ENCODE measurements at places on chromosomes 2 and 18.

GRCh38 chr18:7953095-7953958 lies 386.2 kb downstream of the PTPRM start:
- peak; percentile 91 for DNase-seq

DNA sequence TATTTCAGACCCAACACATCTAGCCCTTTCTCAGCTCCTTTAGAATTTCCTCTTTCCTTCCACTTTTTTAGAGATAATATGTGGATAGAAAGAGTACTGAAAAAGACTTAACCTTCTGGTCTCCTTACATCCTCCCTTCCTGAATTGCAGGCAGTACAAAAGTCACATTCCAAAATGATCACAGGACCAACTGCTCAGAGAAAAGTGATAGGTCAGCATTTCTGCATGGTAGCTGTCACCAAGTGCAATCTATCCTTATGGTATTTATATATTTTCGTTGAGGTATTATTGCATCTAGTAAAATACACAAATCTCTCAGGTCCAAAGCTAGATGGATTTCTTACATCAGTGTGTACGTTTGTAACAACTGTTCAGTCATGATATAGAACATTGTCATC lies 427.5 kb downstream of the LPIN1 start:
- DNase-seq, result no peak

GRCh38 chr2:241891315-241891987 lies 21.9 kb downstream of the RTP5 start:
- DNase-seq, result no peak

DNA sequence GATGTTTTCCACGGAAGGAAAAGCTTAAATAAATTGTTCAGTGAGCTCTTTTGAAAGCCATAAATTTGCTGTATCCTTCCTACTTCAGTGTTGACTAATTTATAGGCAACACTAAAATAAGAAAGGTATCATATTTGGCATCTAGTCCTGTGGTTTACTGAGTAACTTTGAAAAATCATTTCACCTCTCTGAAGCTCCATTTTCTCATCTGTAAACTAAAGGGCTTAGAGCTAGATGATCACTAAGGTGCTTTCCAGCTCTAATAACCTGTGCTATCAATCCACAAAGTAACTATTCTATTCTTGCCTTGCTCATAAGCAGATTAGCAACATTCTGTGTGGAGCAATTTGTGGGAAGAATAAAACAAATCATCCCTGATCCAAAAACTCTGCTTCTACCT lies 3.6 kb upstream of the MYOM1 start:
- no peak for DNase-seq

DNA sequence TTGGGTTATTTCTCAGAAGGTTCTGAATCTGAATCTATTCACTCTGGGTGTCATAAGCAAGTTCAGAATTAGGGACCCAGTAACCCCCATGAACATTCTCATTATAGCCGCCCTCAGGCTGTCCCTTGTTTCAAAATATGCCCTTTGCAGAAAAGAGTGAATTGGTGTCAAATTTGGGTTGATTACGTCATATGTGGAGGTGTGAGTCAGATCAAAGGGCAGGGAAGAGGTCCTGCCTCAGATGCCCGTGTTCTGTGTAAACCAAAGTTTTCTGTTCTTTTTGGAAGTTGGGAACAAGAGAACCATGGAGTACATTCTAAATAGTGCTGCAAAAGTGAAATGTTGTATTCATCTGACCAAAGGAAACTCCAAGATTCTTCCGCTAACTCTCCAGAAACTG lies 5.8 kb downstream of the FAM110C start:
- DNase-seq, result no peak

GRCh38 chr2:152097290-152097800 lies 1.5 kb downstream of the CACNB4 start:
- no peak for DNase-seq

- no peak for DNase-seq
Observed at GRCh38 chr18:54852780-54853675, 24.8 kb downstream of the RAB27B start.

- no peak for DNase-seq
Observed at GRCh38 chr2:145185696-145186095, 665.8 kb upstream of the ZEB2 start.

GRCh38 chr18:23274638-23275482 lies 139.6 kb downstream of the CABLES1 start:
- DNase-seq, result no peak

DNA sequence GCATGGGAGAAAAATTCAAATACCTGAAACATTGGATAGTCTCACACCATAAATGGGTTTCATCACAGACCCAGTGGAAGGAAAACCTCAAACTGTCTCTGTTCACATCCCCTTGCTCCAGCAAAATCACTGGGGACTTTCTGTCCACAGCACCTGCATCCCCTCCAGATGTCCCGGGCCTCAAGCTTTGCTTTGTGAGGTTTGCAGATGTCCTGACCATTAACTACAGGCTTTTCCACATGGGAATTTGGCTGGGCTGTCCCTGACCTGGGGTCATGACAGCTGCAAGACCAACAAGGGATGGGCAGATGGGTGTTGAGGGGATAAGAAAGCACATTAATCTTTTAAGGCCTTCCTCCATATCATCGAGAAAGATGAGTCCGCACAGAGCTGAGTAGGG lies 427.9 kb downstream of the TXNL1 start:
- DNase-seq, result no peak

GRCh38 chr2:56630286-56630685 lies 446.5 kb downstream of the CCDC85A start:
- DNase-seq, result no peak

DNA sequence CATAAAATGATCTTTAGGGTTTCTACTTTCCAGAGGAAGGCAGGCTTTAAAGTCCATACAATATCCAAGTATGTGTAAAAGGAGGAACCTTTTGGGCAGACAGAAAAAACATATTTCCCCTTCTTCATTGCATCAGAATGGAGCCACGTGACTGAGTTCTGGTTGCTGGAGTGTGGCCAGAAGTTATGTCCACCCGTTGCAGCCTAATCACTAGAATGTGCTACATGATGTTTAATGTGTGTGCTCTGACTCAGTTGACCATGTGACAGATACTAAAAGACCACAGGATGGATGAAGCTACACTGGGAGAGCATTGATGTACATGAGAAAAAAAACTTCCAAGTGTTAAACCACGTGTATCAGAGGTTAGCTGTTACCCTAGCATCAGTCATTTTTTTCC lies 460.9 kb downstream of the RIT2 start:
- no peak for DNase-seq

DNA sequence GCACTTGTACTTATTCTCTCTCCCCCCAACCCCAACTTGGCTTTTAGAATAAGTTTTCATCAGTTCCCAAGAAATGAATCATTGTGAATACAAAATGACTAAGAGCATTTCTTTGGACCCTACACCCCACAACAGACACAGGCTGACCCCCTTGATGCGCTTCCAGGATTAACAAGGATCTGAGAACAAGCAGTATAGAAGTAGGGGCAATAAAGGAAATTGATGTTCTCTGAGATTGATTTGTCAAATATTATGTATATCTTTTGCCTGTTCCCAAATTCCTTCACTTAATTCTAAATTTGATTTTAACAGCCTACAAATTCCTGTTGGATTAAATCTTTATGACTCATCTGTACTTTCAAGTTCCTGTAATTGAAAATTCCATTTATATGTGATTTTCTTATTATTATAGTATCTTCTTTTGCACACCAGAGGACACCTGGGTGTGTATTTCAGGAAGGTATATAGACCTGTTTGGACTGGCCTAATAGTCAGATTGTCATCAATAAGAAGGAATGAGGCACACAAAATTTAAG lies 10.2 kb upstream of the PTPN4 start:
- no peak for DNase-seq

DNA sequence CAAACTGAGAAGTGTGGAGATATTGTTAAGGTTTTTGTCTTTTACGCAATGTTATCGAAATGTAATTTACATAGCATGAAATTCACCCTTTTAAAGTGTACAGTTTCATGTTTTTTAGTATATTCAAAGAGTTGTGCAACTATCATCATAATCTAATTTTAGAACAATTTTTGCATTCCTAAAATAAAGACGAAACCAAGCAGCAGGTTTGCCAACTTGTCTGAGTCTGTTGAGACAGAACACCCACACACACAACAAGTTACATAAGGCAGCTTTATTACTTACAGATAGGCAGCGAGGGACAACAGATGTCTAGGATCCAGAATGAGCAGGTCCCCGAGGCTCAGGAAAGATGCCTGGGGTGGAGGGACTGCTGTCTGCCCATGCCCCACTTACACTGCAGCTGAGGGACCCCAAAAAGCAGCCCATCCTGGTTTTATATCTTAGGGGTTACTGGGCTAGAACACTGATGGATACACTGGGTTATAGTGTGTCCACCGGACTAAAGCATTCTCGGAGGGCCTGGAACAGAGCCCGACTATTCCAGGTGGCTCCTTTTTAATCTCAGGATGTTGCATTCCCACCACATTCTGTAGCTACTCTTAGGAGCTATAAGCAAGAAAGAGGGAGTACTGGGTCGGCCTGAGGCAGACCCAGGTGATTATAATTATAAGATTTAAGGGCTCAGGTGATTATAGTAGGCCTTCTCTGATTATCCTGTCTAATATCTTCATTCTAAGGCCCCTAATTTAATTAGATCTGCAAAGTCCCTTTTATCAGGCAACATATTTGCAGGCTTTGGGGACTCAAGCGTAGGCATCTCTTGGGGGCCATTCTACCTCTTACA lies 150.2 kb upstream of the DOK6 start:
- no peak for DNase-seq

DNA sequence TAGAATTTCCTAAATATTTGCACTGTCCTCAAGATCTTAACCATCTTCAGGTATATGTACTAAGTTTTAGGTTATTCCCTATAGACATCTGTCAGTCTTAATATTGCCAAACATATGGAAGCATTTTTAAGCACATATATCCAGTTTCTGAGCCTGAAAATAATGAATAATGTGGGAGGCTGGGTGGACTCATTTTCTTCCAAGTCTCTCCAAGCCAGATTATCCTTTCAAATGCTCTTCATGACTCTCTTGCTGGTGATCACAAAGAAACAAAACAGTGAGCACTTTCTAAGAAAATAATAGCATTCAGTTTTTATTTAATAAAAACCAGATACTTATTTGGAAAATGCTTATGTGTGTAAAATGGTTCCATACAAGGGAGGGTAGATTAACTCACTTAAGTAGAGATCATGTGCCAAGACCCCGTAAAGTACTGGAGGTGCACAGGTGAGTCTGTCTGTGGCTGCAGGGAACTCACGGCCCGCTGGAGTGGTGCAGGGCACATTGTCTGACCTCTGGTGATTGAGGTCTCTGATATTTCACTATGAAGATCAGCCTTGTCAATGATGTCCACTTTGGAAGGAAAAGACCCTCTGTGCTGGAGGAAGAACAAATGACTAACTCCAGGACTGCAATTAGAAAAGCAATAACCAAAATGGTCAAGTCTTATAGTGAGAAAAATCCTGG lies 161.6 kb downstream of the TMEM18 start:
- no peak for DNase-seq

DNA sequence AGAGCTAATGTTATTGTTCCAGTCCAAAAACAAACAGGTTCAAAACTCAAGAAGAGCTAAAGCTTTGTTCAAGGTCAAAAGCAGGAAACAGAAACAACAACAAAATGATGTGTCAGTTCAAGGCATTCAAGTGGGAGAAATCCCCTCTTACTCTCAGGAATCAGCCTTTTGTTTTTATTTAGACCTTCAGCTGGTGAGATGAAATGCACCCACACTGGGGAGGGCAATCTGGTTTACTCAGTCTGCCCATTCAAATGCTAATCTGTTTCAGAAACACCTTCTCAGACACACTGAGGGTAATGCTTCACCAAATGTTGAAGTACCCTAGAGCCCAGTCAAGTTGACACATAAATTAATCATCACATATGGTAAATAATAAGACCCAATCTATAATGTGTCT lies 150.6 kb downstream of the TMX3 start:
- no peak for DNase-seq

DNA sequence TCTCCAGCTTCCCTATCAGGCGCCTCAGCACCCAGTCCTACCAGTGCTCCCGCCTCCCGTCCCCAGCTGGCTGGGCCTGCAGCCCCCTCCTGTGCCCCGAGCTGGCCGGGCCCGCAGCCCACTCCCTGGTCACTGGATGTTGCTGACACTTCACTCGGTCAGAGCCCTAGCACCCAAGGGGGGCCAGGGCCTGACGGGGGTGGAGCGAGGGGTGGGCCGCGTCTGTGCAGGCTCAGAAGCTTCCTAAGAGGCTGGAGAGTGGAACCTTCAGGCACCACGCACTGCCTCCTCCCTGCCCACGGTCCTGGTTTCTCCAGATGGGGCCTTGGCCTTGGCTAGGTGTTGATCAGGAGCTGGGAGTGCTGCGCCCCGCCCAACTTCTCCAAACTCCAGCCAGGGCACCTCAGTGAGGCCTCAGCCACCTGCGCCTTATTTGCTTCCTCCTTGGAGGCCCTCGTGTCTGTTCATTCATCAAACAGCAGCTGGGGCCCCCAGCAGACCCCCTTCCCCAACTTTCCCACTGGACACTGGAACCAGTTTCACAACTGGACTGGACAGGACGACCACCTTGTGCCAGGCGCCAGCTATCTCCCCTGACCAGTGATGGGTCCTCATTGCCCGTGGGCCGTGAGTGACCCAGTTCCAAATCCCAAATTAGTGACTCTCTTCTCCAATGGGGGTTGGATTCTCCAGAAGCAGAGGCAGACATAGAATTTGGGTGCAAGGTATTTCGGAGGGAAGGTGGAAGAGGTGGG lies 16.7 kb downstream of the CAPN10 start:
- no peak for DNase-seq

DNA sequence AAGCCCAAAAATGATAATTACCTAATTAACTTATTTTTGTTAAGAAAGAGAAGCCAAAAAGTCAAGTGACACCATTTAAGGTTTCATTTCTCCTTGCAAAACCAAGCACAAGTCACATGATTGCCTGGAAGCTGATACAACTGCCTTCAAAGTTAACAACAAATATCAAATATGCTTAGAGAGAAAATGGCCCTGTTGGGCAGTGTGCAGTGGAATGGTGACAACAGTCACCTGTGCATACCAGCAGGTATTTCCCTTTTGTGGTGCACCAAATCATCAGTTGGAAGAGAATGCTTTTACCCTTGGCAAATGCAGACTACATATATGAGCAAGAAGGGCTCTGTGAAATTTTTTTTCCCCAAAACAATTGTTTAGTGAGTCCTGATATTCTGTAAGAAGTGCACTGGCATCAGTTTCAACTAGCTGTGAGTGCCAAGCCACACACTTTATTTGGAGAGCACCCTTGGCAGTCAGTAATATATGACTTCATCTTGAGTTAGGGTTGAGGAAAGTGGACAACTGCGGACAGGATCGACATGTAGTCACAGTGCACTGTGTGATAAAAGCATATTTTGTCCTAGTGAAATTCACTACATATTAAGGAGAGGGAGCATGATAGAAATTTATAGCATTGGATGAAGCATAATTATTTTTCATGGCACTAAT lies 74.9 kb upstream of the DOCK10 start:
- DNase-seq, result no peak
